ENCODE measurements at places on chromosomes 7 and 10.

DNA sequence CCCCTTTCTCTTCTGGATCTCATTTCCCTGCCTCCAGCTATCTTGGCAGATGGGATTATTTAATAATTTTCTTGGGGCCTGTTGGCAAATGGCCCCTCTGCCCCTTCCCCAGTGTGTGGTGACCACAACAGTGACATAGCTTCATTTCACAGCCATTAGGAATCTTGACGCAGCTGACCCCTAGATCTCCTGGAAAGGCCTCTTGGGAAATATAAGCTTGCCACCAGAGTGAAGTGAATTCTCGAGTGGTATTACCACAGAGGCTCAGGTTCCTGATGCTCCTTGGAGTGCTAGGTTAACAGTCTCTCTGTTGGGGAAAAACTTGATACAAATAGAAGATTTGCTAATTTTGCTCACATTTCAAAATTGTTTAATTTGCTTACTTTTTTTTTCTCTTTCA lies 57.8 kb downstream of the AUTS2 start:
- no peak for DNase-seq

GRCh38 chr10:88744002-88744401 lies 15.8 kb upstream of the LIPN start:
- DNase-seq = no peak

DNA sequence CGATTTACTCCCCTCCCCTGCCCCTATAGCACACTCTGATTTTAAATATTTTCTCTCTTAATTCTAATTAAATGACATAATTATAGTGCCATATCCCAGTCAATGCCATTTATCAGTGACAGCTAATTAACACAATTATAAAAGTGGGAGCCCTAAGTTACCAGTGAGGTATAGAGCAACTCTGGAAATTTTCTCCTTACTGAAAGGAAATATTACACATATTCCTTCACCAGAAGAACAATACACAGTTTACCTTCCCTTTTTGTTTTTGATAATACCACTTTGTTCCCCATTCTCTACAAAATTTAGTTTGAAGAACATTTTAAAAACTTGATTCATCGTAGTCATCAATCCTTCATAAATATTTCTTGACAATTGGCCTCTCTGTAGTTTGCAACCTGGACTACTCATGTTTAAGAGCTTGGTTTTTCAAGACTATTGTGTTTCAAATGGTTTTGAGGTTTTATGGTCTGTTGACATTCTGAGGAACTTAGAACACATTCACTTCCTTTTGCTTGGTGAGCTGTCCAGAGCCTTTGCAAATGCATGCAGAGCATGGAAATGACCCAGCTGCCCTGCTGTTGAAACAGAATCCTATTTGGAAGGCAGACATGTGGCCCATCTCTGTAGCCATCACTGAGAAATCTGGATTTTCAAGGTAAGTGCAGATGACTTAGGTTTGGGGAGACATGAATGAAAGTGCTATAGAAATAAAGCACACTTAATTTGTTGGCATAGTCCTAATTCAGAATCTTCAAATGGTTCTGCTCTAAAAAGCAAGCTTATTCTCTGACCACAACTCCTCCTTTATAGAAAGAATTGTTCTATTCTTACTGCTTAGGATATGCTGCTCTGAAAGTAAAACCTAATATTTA lies at the start of gene GPR141:
Gene GPR141 (plus strand): TSS at position 521 of the 875 bp plus-strand sequence. CDS start 56,628 bp downstream, outside the sequence.
- DNase-seq = no peak

GRCh38 chr7:1693991-1694524 lies 24.0 kb downstream of the ELFN1 start:
- DNase-seq = no peak

GRCh38 chr10:104028823-104029520 lies 56.7 kb downstream of the COL17A1 start:
- no peak for DNase-seq

DNA sequence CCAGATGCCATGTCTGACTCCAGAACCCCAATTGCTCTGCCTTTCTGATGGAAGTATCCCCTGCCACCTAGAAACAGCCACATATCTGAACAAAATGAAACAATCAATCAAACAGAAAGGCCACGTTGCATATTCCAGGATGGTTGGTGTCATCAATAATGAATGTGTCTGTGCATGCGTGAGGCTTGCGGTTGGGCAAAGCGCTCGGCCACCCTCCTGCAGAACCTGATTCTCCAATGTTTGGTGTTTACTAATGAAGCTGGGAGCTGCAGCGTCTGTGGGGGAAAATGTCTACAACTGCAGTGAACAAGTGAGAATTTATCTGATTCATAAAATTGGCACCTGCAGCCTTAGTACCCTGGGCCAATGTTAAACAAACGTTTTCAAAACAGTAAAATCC lies 121.2 kb upstream of the ADARB2 start:
- DNase-seq = no peak

DNA sequence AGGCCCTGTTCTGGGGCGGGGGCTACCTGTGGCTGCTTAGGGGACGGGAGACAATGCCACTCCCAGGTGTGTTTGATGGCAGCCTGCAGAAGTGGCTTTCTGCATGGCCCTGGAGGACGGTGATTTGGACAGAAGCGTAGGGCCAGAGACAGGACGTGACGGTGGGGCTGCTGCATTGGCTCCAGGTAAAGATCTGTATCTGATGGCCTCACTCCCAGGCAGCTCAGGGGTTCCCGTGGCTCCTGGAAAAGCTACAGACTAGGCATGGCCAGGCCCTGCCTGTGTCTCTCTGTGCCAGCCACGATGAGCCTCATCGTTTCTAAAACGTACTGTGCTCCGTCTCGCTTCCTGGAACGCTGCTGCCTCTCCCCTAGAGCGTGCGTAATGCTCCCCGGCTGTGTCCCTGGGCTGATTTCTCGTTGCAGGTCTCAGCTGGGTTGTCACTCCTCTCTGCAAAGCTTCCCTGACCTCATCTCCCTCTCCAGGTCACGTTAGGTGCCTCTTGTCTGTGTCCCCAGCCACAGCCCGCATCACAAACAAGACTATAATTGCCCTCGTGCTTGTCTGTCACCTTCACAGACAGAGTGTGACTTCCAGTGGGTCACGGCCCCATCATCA lies 12.6 kb downstream of the GTF2IRD1 start:
- no peak for DNase-seq

GRCh38 chr7:128270826-128271272 lies 29.8 kb downstream of the LEP start:
- DNase-seq = no peak

- no peak for DNase-seq
Observed at GRCh38 chr7:135929722-135930141, 47.4 kb downstream of the MTPN start.

DNA sequence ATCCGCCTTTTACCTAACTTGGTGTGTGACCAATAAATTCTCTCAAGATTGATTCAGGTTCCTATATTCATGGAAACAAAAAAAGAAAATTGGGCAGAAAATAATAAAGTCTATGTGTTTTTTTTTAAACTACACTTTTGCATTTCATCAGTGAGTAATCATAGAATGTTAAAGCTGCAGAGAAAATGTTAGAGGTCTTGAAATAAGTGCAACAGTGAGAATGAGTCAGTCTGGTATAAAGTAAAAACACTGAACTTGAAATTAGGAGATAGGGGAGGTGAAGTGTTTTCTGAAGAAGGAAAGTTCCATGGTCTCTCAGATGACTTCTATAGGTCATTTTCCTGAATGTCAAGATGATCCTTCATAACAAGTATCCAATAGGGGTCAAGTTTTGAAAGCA lies 202.6 kb upstream of the NRP1 start:
- no peak for DNase-seq

DNA sequence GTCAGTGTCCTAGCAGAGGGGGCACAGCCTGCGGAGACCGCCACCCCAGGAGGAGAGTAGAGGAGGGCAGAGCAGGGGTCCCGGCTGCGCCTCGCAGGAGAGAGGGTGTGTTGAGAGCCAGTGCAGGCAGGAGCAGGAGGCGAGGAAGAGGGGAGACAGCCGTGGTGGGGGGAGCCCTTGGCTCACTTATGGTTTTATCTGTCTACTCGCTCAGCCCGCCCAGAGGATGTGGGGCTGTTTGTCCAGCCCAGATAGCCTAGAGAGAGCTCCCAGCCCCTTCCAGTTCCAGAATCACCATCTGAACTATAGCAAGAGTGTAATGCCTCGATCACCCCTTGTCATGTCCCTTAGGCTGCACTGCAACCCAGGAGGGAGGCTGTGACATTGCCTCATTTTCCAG lies 26.6 kb downstream of the SLC29A3 start:
- no peak for DNase-seq

DNA sequence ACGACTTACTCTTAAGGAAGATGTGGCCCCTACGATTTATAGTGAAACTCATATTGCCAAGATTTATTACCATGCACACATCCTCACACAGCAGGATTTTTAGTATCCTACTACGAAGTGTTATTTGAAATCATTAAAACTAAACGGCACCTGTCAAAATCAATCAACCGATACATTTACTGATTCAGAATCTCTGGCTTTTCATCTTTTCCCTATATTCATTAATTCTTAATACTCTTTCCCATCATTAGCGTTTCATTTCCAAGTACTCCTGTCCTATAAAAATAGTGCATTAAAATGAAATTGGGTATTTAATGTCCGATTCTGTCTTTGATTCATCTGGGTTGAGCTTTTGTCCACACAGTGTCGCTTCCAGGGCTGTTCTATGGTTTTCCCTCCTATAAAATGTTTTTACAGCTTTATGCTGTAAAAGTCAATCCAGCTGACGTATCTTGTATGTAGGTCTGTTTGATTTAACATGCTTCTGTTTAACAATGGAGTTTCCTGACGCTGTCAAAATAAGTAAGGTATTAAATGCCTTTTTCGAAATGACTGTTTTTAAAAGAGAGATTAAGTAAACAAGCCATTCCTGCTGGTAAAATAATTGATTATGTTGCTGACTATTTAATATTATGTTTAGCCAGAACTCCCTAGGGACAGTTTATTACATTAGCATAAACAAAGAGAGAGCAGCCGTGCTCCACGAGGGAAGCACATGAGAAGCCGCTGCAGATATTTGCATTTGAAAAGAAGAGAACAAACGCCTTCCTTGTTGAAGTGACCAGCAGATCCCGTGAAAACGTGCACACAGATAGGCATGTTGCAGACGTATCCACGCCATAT lies 22.3 kb upstream of the SFMBT2 start:
- DNase-seq = no peak

- DNase-seq = peak; percentile 36
Observed at GRCh38 chr7:105205592-105206237, 183.0 kb downstream of the SRPK2 start.

DNA sequence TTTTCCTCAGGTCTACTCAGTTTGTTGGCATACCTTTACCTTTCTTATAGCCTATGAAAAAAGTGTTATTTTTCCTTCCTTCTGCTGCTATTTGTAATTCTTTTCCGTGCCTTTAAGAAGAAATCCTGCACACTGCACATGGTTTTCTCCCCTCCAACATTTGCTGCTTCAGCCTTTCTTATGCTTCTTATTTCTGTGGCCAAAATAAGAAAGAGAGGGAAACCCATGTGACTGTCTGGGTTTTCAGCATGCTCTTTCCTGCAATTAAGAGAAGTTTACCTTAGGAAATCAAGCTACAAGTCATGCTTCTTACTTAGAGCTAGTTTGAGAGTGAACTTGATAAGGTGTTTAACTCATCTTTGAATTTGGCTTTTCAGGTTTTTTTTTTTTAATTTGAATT lies 11.0 kb downstream of the TBC1D12 start:
- no peak for DNase-seq

- DNase-seq = no peak
Observed at GRCh38 chr7:128829391-128830166, 627 bp upstream of the FLNC start.

GRCh38 chr10:64036321-64036930 lies 515.2 kb downstream of the REEP3 start:
- DNase-seq = no peak

DNA sequence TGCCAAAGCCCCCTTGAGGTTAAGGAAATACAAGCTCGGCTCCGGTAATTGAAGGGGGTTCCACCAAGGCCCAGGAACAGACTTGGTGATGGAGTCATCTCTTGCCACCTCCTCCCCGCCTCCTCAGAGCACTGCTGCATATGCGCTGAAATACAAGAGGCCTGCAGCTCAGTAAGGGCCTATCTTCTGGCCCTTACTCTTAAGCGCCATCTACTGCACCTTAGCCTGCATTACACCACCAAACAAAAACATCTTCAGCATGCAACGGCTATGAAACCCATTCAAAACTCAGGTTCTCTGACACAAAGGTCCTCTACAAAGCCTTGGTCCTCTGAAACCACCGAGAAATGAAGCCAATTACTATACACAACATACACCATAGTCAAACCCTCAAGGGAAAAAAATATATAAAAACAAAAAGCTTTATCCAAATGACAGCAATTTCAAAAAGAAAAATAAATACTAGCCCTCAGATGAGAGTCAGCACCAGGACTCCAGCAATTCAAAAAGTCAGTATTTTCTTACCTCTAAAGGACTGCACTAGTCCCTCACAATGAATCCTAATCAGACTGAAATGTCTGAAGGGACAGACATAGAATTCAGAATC lies 176.8 kb upstream of the TBX20 start:
- DNase-seq = no peak

DNA sequence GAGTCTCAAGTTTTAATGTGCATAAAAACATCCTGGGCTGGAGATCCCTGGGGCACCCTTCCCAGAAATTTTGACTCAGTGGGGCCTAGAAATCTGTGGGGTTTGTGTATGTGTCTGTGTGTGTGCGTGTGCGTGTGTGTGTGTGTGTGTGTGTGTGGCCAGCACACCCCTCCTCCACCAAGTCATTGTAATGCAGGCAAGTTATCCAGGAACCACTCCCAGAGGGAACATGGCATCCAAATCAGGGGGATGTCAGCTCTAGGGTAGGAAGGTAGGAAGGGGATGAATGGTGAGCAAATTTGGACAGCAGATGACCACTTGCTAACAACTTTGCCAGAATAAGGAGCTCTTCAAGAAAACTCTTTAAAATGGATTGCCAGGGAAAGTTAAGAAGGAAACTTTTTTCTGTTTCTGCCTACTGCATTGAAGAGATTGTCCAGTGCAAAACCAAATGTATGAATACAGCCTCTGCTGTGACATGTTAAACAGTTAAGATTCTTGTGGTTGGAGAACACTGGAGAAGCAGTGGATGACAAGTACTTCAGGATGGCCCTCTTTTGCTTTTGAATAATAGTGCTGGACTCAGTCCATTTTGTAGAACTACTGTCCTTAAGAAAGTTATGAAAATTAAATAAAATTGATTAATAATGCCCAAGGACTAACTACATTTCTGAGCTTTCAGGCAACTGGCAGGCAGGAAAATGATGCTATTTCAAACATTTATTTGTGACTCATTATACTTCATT lies 12.3 kb downstream of the STAMBPL1 start:
- no peak for DNase-seq

DNA sequence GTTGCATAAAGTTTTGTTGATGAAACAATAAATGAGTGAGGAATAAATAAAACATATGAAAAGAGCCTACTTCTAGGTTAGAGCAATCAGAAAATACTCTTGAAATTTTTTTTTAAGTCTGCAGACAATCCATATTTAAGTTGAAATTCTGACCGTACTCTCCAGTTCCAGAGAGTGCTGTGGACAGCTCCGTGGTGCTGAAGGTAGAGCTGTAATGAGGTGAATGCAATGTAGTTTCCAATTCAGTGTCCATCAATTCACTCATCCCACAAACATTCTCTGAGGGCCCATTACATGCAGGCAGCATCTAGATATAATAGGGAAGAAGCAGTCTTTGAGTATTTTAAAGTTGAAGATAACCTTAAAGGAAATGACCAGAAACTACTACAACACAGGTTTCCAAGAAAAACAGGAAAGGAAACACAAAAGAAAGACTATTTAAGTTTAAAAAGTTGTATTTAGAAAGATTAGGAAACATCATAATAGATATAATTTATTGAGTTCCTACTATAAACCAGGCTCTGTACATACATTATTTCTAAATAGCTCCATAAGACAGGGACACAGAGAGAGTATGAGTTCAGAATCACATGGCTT lies 44.0 kb upstream of the CRTAC1 start:
- no peak for DNase-seq

- DNase-seq = no peak
Observed at GRCh38 chr10:132519382-132520176, 18.0 kb upstream of the INPP5A start.

- no peak for DNase-seq
Observed at GRCh38 chr7:159145490-159145855, 806 bp upstream of the VIPR2 start.
